Fibroblast of skin of right biceps (primary cell): ENCODE measurements at places on chromosomes 11 and 22.
A peak's percentile ranks its signal among the peaks of the same experiment; 100 is the strongest.

GRCh38 chr11:11411401-11411985 lies 58.4 kb upstream of the CSNK2A3 start:
- DNase-seq = no peak

DNA sequence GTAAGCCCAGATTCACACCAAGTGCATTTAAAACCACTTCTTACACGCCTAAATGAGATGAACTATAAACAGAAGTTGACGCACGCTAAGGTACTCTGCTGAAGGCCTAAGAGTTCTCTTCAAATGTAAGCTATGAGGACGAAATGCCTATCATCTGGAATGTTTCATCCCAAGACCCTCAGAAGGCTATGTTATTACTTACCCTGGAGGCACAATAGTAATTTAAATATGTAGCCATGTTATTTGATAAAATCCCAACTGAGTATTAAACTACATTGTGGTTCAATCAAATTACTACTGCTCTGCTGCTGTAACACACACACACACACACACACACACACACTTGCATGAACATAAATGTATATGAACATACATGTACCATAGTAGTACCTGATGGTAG lies 47.6 kb downstream of the MAML2 start:
- DNase-seq = no peak

GRCh38 chr11:109338131-109338530 lies 83.9 kb upstream of the C11orf87 start:
- DNase-seq = peak; percentile 2

GRCh38 chr11:42524534-42525227 lies 787.1 kb upstream of the API5 start:
- peak; percentile 71 for DNase-seq

DNA sequence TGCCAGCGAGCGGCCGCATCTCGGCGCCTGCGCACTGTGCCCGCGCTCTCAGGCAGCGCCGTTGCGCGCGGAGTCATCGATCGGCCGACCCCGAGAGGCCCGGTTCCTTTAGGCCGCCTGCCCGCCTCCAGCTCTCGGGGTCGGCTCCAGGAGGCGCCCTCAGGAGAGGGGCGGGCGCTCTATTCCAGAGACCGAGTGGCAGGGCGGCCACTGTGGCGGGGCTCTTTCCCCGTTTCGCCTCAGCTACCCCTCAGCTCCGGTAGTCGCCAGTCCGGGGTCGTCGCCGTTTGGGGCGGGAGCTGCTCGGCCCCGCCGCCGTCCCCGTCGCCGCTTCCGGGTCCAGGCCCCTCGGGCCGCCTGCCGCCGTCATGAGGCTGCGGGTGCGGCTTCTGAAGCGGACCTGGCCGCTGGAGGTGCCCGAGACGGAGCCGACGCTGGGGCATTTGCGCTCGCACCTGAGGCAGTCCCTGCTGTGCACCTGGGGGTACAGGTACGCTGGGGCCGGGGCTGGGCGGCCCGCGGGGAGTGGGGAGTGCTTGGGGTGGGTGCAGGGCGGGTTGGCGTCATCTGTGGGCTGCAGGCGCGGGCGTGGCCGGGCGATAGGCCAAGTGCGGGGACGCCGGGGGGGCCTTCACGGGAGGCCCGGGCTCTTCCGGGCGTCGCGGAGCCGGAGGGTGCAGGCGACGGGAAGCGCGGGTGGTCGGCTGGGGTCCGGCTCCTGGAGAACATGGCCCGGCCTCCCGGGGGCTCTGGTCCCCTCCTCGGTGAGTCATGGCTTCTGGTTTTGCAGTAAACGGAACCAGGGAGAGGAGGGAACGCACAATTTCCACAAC lies at the start of gene FBXO7:
TSS of gene FBXO7 (plus strand) at position 177 of the 833 bp plus-strand sequence. CDS start at position 369, 192 bp downstream.
- peak; percentile 94 for DNase-seq
